ENCODE measurements at places on chromosomes 3 and 15.

DNA sequence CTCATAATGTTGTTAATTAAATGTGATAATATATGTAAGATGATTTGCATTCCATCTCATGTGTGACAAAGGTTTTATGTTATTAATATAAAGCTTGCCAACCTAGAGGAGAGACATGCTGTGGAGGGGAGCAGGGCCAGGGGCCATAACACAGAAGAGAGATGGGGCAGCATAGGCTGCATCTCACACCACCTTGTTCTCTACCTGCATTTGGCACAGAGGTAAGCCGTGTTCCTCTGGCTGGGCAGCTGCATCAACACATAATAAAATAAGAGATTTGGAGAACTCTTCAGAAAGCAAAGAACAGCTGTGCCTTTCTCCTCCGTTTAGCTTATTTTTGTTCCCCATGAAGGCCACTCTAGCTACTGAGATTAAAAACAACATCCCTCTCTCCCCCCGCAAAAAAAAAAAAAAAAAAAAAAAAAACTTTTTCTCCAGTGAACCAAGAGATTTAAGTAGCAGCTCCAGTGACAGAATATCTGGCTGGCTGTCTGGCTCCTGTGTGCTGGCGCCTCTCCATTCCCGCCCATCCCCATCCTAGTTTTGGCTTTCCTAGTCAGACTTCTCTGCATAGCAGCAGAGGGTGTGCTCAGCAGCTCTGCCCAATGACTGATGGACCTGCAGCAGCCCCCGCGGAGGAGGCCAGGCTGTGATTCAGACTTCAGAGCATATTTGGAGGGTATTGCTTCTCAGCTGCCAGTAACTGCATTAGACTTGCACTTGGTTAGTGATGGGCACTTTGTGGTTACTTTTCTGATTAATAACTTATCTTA, 52.2 kb upstream of the STXBP5L start:
- DNase-seq = no peak

DNA sequence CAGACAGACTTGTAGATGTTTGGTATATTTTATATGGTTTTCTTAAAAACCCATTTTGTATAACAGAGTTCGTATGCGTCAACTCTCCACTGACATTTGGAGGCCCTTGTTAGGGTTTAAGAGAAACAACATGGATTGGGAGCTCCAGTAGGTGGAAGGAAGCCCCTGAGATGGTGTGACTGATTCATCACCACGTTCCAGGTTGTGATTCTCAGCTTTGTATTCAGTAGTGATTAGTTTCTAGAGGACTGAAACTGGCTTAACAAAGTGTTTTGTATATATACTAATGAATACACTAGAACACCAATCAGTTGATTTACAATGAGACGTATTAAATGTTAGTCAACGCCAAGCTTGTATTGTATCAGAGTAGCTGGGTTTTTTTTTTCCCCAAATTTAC, 33.9 kb downstream of the SNRK start:
- no peak for DNase-seq

DNA sequence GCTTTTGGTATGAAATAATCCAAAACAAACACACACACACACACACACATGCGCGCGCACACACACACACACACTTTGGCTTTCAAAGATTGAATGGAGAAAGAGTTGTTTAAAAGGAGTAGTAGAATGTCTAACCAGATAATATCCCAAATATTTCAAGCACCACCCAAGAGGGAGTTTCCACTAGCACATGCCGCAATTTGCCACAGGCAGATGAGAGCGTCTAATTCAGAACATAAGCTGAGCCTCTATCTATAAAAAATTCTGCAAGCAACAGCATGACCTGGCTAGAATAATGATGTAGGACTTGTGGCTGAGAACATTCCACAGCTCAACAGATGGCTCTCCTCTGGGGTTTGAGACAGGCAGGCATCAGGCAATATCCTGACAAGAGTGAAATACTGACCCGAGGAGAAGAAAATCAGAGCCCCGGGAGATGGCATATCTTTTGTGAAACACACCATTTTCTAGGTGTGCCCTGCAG, 302.5 kb upstream of the GADL1 start:
- DNase-seq = no peak

DNA sequence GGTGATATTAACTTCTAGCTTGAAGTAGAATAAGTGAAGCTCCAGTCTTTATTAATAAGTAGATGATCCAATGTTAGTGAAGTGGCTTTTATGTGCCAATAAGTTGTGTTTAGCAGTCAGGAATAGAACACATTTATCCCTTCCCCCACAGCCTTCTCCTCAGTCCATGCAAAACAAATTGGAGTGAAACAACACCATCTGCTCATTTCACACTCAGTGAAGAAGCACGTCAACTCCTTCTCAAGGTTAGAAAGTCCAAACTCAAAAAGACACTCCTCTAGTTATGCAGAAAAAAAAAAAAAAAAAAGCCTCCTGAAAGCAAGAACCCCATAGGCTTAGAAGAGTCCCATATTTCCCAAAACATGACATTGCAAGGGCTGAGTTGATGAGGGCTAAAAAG, 18.0 kb upstream of the NEO1 start:
- DNase-seq = no peak

- DNase-seq = no peak
These were observed 49.0 kb upstream of the FGD5 start for GRCh38 chr3:14769544-14770325.

GRCh38 chr3:108477511-108478147, 32.8 kb downstream of the MYH15 start:
- DNase-seq = no peak

- no peak for DNase-seq
These were observed 21.4 kb upstream of the IGDCC3 start for GRCh38 chr15:65399001-65399706.

- DNase-seq = no peak
These were observed 271.8 kb downstream of the ZIC1 start for GRCh38 chr3:147680837-147681483.

DNA sequence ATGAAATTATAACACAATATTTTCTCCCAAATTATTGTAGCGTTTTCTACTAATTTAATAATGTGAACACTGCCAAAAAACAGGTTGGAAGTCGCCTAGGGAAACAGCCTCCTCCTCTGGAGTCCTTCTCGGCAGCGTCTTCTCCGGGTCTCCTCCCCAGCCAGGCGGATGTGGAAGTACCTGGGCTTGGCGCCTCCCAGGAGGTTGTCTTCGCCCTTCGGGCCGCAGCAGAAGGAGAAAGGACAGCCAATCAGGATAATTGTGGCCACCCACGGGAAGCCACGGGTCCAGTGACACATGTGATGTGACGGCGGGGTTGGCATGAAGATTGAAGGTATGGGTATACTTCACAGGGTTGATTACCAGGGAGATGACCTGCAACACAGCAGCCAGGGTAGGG, 491.2 kb downstream of the PYDC2 start:
- DNase-seq = no peak

GRCh38 chr3:76402926-76403325, 617.6 kb upstream of the ZNF717 start:
- DNase-seq = no peak

DNA sequence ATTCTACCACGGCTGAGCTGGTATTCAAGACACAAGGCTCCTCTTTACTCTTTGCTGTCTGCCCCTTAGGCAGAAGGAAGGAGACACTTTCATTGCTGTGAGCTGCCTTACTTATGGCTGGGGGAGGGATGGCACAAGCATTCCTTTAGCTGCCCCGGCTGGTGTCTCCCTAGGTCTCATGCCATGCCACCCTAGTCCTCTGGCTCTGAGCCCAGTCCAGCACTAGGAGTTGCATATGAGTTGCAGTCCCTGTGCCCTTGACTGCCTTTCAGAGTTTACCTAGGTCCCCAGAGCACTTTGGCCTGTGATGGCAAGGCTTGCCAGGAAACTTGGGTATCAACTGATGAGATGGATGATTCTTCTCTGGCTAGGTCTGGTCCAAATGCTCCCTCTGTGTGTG, 296.4 kb downstream of the RBMS3 start:
- no peak for DNase-seq

DNA sequence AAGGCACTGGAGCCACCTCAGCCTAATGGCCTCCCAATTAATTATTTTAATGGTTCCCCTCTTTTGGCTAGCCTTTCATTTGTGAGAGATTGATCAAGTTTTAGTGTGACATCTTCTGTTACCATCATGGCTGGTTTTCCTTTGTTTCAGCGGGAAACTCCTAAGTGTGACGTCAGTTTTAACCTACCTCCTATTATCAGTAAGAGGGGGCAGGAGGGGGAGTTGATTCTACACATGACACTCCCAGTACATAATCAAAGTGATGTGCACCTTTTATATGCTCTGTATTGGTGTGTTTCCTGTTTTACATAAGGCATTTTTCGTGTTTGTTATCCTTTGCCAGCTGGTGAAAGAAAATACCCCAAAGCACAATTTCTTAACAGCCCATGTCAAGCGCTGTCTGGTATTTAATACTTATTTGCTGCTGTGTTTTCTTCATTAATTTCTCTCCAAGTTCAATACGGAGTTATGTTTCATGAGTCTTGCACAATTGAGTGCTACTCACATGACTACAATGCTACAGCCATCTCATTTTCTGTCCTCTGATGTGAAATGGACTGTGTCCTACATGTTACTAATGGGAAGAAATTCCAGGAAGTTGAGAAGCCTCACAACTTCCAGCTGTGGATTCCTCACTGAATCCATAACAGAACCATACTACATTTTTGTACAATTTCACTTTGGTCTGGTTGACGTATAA, 52.2 kb upstream of the POLR2M start:
- no peak for DNase-seq

- no peak for DNase-seq
These were observed 59.8 kb upstream of the BOC start for GRCh38 chr3:113151461-113152031.

- peak; percentile 51 for DNase-seq
These were observed 222.3 kb downstream of the MEIS2 start for GRCh38 chr15:36877796-36878683.

DNA sequence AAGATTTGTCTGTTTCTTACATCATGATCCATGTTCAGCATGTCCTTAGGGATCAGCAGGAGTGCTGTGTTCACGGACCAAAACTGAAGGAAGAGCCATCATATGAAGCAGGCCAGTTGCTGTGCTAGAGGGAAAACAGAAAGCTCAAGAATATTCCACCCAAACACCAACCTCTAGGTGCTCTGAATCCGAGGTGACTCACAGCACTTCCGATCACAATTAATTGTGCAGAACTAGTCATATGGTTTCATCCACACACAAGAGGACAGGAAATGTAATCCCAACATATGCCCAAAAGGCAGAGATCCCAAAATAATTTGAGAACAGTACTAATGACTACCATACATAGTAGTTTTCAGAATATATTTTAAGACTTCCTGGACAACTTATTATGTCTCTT, 257.9 kb upstream of the KCNH8 start:
- no peak for DNase-seq

- no peak for DNase-seq
These were observed 482.4 kb upstream of the SGO1 start for GRCh38 chr3:20668411-20668810.

- no peak for DNase-seq
These were observed 27.1 kb downstream of the TPM1 start for GRCh38 chr15:63069616-63070090.

GRCh38 chr3:10744098-10744465, 71.9 kb upstream of the SLC6A11 start:
- no peak for DNase-seq

- DNase-seq = no peak
These were observed 7.9 kb upstream of the DOCK3 start for GRCh38 chr3:50666837-50667236.

DNA sequence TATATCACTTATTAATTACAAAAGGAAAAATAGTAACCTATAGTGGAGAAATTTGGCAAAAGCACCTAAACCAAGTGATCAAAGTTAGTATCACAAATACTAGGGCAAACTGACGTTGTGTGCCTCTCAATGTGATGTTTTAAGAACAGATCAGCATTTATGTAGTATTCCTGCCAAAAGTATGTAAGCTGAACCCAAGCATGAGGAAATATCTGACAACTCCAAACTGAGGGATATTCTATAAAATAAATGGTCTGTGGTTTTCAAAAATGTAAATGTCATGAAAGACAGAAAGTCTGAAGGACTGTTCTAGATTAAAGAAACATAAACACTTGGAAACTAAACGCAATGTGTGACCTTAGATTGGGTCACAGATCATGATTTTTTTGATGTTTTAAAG, 34.3 kb upstream of the PIK3CA start:
- DNase-seq = no peak

DNA sequence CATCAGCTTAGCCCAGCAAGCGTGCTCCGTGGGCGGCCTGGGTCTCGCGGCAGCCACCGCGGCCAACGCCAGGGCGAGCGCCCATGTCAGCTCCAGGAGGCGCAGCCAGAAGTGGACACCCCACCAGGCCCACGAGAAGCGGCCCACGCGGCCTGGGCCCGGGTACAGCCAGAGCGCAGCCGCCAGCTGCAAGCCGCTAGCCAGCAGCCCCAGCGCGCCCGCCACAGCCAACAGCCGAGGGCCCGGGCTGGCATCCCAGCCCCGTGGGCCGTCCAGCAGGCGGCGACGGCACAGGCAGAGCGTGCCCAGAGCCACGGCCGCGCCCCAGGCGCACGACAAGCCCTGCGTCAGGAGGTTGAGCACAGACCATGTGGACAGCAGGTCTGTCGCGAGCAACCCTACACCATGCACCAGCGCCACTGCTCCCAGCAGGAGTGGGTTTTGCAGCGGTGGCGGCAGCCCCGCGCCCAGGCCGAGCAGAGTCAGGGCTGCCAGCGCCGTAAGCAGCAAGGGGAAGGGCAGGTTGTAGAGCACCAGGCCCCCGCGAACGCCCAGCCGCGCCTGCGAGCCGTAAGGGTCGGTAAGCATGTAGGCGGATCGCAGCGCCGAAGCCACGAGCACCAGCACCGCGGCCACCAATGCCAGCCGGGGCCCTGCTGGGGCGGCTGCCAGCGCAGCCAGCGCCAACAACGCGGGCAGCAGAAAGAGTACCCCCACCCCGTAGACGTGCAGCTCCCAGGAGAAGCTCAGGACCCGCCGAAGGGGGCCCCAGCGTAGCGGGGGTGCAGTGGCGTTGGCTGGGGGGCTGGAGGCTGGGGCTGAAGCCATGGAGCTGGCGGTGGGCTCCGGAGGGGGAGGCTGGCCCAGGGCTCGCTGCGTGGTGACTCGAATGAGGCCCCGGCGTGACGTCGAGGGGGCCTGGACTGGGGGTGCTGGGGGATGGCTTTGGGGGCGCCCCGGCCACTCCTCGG, 4.9 kb downstream of the PRRT3 start:
- no peak for DNase-seq

DNA sequence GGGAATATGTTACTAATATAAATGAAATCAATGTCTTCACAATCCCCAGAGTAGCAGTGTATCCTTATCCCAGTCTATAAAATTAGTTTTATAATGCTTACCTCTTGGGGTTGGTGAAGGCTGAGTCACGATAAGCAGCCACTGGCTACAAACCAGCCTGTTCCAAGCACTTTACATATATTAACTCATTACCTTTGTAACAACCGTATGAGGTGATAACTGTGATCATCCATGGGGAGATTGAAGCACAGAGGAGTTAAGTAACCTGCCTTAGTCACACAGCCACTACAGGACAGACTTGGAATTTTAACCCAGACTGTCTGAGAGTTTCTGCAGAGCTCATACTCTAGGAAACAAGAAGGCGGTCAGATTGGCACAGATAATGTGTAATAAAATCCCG, 43.3 kb upstream of the MITF start:
- no peak for DNase-seq

GRCh38 chr3:72185549-72186399, 400.8 kb upstream of the PROK2 start:
- DNase-seq = peak; percentile 32

- DNase-seq = no peak
These were observed 187.0 kb downstream of the UBE3A start for GRCh38 chr15:25251700-25252390.

All from GM06990 (cell line).